Stimulated activated CD4-positive, alpha-beta T cell treated with anti-CD3 and anti-CD28 coated beads, TNF-alpha, amount 100 ng/mL, for 1 hour (primary cell): ENCODE measurements at places on chromosomes 6 and 20.

DNA sequence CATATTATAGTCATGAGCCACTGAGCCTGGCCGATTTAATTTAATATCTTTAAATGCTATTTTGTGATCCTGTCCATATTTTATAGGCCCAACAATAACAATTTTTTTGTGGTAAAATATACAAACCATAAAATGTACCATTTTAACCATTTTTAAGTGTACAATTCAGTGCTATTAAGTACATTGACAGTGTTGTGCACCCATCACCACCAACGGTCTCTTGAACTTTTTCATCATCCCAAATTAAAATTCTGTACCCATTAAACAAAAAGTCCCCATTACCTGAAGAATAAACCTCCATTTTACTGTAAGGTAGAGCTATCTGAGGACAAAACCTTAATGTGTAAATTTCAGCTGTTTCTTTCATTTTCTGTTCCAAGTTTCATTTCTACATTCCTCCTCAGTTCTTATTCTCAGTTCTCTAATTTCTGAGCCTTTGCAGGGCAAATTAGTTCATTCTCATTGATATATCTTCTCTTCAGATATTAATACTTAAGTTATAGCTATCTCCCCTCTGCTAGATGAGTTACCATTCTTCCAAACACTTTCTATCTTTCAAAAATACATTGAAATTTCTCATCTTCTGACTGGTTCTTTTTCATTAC lies 10.3 kb downstream of the MTO1 start:
- DNase-seq: no peak

GRCh38 chr20:373171-373890 lies 7.2 kb upstream of the TRIB3 start:
- no peak for DNase-seq

DNA sequence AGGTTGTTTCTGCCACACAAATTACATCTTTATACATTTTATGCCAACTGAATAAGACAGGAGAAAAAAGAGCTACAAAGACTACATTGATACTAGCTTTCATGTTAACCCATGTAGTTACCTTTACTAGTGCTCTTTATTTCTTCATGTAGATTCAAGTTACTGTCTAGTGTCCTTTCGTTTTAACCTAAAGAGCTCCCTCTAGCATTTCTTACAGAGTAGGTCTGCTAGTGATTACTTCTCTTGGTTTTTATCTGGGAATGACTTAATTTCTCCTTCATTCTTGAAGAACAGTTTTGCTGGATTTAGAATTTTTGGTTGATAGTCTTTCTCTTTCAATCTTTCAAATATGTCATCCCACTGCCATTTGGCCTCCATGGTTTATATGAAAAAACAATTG lies 21.2 kb upstream of the NOP56 start:
- DNase-seq: no peak

DNA sequence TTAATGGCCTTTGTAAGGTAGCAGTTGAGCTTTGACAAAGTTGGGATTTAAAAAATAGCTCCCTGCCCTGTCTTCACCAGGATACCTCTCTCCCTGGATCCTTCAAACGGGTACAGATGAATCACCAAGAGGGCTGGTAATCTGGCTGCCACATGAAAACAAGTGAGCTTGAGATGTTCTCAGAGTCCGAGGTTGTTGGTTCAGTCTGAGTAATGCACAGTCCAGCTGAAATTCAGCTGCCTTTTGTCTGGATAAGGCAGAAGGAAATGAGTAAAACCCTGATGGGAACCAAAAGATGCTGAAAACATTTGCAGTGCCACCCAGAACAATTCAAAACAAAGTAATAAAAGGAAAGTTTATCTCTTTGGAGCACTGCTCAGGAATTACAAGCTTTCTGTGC lies 86.8 kb downstream of the GJA1 start:
- DNase-seq: no peak

DNA sequence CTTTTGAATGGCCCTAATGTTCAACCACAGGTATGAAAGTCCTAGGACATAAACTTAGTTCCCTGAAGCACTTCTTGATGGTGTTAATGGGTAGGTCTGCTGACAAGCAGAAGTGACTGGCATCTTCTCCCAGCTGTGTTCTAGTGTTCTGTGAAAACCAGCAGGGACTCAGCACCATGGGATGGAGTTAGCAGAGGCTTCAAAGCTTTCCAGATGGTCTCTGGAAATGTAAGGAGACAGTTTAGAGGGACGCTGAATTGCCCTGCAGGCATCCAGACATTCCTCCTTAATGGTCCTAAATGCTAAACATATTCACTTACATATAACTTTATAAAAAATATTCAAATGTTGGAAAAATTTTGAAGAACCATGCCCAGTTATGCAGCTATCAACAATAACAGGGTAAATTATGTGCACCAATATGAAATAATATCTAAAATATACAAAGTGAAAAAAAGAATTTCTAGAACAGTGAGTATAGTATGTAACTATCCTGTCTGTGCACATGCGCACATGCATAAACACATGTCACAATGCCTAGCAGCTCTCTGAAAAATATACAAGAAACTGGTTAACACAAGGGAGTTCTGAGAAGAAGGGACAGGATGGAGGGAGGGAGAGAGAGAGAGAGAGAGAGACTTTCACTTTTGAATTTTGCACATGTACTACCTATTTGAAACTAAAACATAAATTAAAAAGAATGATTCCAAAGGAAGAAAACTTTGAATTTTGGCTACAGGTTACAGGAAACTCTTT lies 87.2 kb downstream of the PRDM1 start:
- DNase-seq: no peak

GRCh38 chr6:158654960-158655489 lies 5.2 kb downstream of the SYTL3 start:
- no peak for DNase-seq

- no peak for DNase-seq
These were observed 43.4 kb downstream of the NHSL1 start for GRCh38 chr6:138455746-138456400.

DNA sequence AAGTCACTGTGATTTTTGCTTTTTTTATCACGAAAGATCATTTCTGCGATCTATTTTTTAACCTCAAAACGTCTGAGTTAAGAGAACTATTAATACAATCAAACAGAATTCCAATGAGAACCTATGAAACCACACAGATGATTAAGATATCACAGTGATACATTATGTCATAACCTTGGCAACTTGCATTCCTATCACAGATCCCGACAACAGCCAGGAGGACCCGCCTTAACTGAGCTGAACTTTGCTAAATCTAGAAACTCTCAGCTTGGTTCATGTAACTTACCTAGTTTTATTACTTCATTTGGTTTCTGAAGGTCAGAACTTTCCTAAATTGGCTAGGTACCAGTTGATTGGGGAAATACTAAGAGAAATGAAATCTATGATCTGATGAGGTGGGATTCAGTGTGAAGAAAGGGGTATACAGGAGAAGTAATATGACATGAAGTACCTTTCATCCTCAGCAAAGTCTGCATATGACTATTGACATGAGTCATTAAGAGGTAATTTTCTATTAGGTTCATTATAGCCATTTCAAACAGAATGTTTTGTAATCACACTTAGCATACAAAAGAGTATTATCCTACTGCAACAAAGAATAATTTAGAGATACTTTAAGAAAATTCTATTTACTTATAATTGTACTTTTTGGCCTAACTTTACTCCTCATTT lies 11.2 kb downstream of the LYRM4 start:
- no peak for DNase-seq

- DNase-seq: no peak
These were observed 64.5 kb downstream of the CTNNBL1 start for GRCh38 chr20:37758332-37758731.

GRCh38 chr6:31575952-31576685 lies 754 bp downstream of the TNF start:
- no peak for DNase-seq

GRCh38 chr6:167984144-167984719 lies 13.2 kb upstream of the KIF25 start:
- DNase-seq: no peak

DNA sequence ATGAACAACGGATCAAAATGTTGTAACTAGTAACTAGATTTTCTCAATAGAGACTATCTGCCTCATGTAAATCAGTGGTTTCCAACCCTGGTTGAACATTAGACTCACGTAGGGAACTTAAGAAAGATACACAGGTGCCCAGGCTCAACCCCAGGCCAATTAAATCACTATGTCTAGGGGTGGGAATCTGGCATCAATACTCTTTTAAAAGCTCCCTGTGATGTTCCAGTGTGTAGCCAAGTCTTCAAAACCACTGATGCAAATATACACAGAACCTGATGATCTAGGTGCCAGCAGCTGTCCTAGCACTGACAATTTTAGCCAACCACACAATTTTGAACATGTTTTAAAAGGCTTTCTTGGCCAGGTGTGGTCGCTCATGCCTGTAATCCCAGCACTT lies 128.7 kb downstream of the TBC1D32 start:
- DNase-seq: no peak
